ENCODE measurements at places on chromosomes 5 and 9.

DNA sequence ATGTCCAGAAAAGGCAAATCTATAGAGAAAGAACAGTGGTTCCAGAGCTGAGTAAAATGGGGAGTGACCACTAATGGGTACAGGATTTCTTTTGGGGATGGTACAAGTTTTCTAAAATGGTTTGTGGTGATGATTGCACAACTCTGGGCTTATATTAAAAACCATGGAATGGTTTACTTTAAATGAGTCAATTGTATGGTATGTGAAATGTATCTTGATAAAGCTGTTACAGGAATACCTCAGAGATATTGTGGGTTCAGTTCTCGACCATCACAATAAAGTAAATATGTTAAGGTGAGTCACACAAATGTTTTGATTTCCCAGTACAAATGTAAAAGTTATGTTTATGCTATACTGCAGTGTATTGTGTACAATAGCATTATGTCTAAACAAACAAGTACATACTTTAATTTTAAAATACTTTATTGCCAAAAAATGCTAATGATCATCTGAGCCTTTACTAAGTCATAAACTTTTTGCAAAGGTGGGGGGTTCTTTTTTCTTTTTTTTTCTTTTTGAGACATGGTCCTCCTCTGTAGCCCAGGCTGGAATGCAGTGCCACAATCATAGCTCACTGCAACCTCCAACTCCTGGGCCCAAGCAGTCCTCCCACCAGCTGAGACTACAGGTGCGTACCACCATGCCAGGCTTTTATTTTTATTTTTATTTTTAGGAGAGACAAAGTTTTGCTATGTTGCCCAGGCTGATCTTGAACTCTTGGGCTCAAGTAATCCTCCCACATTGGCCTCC is 65.9 kb downstream of the SHOC1 start:
- DNase-seq = no peak

DNA sequence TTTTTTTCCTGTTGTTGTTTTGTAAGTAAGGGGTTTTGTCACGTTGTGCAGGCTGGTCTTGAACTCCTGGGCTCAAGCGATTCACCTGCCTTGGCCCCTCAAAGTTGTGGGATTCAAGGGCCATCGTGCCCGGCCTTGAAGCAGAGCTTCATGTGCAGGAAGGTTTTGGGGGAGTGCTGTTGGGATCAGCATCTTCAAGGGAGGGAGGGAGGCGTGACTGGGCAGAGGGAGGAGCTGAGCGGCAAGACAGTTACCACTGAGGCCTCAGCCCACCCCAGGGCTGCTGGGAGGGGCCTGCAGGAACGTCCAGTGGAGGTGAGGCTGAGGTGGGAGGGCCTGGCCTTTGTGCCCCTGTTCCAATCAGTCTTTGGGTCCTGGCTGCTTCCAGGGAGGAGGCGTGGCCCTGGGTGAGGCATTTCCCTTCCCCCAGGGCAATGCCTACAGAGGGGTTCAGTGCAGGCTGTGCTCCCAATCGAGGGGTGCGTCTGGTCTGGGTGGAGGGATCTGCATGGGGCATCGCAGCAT is 21.4 kb downstream of the OR2V1 start:
- no peak for DNase-seq

DNA sequence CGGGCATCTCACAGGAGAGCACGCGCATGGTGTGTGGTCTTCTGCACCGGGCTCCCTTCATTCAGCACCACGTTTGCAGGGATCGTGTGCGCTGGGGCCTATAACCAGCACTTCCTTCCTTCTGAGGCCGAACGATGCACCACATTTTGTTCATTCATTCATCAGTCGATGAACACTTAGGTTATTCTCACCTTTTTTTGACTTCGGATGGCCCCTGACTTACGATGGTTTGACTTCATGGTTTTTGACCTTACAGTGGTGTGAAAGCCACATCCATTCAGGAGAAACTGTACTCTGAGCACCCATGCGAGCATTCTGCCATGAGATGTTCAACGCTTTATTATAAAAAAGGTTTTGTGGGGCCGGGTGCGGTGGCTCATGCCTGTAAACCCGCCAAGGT is 27.5 kb downstream of the TSPAN17 start:
- DNase-seq = no peak

DNA sequence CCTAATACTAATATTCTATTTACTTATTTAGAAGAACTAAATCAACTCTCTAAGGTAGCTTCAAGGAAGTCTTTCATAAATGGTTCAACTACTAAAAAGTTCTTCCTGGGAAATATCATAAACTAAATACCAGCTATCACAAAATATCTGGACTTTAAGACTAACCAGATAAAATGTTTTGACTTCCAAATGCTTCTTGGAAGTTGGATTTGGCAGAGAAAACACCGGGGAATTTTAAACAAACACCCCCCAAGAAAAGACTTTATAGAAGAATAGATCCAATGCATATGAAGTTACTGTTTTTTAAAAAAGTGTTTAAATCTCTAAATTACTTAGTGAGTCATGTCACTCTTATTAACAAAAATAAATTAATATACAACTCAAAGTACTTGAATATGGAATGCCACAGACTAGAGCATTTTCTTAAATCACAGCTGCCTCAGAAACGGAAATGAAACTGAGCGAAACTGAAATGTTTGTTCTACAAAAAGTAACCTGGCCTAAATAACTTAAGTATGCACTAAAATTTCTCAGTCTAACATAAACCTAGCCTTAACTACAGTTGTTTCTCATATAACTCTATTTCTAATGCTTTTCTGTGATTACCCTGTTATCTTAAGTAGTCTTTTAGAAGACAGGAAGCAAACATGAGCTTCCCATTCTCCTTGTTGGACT is 6.8 kb downstream of the ABCA1 start:
- DNase-seq = no peak

DNA sequence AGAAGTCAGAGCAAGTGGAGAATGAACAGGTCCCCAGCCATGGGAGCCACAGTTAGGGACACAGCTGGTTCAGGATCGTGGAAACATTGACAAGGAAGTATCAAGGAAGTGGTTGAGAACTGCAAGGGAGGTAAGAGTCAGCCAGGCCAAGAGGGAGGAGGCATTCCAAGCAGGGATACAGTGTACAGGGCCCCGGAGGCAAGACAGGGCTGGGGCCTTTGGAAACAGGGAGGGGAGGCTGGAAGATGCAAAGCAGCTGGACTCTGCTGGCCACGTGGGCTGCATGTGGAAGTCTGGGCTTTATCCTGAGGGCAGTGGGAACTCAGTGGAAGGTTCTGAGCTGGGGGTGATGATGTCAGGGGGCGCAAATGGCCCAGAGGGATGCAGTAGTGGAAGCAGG is 14.2 kb downstream of the CCDC180 start:
- DNase-seq = no peak

GRCh38 chr9:101458963-101459631 is 23.5 kb upstream of the ALDOB start:
- DNase-seq = no peak

DNA sequence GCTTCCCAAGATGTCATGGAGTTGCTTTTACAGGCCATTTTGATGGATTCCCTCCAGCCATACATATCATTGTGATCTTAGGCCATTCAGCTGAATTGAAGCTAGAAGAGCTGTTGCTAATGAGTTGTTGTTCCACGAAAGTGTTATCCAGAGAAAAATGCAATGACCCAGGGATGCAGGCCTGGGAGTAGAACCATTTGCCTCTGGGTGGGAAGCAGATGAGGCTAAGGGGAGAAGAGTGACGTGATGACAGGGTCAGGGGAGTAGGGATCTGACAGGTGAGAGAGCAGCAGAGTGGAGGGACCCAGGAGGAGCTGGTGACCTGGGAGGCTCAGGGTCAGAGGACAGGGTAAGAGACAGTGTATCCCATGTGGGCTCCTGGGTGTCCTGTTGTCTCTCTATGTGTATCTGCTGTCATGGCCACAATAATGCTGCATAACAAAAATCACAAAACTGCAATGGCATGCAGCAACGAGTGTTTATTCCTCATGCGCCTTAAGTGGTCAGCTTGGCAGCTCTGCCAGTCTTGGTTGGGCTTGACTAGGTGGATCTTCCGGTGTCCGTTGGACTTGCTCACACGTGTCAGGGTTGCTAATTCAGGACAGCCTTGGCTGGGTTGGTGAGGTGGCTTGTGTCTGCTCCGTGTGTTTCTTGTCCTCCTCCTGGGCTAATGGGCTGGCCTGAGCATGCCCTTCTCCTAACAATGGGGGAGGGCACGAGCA is 90.6 kb downstream of the LIFR start:
- DNase-seq = no peak

DNA sequence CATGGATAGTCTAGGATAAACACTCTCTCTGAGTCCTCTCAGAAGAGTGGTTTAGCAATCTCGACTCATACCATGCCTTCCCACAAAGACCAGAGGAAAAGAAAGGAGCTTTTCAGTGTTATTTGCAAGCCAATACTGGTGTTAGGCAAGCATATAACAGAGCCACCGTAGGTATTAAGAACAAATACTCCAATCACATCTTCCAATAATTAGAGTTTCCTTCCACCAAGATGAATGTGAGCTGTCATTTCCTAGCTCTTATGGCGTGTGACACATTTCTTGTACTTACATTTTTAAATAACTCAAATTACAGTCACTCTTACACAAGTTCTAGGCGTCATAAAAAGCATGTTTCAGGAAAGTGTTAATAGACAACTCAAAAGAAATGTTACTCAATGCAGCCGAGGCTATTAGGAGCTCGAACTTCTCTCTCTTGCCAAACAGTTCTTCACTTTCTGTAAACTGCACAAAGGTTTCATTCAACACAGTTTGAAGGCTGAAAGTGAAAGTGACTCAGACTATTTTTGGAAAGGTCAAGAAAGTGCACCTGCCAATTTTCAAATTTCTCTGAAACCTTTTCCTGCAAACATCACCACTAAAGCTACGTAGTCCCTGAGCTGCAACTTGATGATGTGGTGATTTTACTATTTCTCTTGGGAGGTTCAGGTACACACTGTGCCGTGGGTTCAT is 153.8 kb downstream of the AUH start:
- no peak for DNase-seq

DNA sequence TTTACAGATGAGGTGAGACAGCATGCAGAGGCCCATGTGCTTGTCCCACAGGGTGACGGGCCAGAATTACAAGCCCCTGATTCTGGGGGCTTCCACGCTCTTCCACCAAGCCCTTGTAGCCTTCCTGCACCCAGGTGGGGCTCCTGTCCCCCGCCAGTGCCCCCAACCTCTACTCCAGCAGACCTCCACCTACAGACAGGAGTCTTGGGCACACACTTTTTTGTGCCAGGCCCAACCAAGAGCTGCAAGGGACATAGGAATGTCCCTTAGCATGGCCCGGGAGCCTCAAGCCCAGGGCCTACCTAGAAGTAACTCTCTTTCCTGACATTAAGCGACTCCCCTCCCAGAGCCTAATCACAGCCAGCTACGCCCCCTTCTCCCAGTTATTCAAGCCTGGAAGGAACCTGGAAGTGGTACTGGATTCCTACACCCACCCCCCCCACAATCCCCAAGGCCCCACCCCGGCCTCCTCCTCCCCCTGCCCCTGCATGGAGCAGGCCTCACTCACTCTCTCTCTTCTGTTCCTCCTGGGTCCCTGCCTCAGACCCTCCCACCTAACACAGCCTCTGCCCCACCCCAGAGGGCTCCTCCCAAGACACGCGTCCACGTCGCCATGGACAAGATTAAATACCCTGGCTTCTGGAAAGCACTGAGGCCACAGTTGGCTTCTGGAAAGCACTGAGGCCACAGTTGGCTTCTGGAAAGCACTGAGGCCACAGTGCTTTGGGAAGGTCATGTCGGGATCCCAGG is 30.5 kb downstream of the ADAMTS2 start:
- no peak for DNase-seq

- no peak for DNase-seq
These were observed 232.8 kb downstream of the PDE4D start for GRCh38 chr5:59660737-59661136.

DNA sequence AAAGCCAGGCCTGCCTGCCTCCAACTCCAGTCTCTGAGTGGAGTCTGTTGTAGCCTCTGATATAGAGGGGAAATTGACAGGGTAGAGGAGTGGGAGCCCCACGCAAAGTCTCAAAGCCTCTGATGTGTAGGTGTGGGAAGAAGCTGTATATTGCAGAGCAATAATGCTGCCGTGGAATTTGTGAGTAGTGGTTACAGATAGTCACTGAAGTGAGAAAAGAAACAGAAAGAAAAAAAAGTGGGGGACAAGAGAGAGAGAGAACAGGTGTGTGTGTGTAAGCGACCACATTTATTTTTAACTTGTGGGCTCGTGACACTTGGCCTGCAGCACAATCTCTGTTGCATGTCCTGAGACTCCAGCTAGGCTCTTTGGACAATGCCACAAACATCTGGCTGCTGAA is 227.8 kb downstream of the NSG2 start:
- DNase-seq = no peak

GRCh38 chr5:170365831-170366230 is 23.3 kb downstream of the KCNMB1 start:
- DNase-seq = no peak

- no peak for DNase-seq
These were observed 54.0 kb upstream of the OLFM1 start for GRCh38 chr9:135033487-135033886.

DNA sequence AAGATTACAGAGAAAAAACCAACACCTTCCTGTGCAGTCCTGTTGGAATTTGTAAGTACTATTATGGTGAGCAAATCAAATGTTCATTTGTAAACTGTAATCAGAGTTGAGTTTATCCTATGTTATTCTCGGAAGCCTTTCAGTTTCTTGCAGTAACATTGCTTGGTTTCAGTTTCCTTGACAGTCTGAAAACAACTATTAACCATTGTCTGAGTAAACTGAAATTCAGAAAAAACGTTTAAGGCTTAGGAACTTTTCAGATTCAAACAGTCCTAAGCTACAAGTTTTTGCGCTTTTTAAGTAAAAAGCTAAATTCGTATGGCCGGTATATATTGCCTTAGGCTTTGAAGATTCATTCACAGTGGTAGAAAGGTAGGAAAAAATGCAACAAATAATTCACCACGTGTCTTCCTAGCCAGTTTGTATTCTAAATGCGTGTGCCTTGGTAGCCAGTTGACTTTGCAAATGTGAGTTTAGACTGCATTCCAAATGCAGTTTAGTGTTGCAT is 2.5 kb downstream of the GPBP1 start:
- DNase-seq = no peak

DNA sequence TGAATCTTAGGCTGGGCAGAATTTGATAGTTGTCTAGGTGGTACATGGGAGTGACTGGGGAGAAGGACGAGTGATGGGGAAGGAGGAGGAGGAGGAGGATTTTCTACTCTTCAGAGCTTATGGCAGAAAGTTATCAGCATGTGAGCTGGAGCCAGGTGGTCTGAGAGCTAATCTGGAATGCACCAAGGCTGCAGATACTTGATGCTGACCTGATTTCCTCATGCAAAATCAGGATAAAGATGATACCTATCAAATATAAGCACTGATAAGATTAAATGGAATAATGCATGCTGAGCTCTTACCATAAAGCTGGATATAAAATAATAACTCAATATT is 250.4 kb downstream of the SEMA5A start:
- no peak for DNase-seq

DNA sequence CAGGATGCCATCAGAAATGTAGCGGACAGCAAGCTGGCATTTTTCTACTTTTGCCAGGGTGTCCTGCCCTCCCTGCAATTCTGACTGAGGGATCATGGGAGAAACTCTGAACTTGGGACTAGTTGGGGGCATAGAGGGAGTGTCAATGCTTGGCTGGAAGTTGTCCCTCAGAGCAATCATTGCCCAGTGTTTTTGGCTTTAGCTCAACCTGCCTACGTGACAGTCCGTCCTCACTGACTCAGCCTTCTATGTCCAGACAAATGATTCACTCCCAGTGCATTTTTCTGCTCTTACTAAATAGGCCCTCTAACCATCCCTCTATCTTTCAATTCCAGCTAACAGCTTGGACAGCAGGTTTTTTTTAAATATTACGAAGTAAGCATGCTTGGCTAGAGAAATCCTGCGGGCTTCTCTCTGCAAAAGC is 627.4 kb downstream of the TLR4 start:
- no peak for DNase-seq

- no peak for DNase-seq
These were observed 21.7 kb upstream of the SPINK7 start for GRCh38 chr5:148290271-148291195.
